ENCODE measurements at places on chromosomes 3 and 15.

GRCh38 chr3:16406166-16406565 lies 107.3 kb downstream of the RFTN1 start:
- no peak for DNase-seq

- DNase-seq, result peak; percentile 55
Observed at GRCh38 chr15:74464216-74464615, 3.3 kb upstream of the UBL7 start.

DNA sequence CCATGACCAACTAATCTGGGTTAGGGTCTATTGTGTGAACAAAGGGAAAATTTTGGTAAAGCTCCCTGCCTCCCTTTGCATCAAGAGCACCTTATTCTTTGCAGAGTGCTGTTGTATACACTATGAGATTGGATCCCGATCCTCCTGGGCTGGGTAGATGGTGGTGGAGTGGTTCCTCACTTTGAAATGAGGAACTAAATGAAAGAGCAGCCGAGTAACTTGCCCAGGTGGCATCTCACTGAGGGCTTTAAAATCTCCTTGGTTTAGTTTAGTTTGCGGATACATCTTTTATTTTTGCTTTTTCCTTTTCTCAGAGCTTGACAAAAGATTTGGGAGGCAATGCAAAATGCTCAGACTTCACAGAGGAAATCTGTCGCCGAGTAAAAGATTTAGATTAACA lies 19.4 kb downstream of the IDH3A start:
- peak; percentile 49 for DNase-seq

GRCh38 chr15:33311312-33311971 lies 675 bp downstream of the RYR3 start:
- DNase-seq, result peak; percentile 73

DNA sequence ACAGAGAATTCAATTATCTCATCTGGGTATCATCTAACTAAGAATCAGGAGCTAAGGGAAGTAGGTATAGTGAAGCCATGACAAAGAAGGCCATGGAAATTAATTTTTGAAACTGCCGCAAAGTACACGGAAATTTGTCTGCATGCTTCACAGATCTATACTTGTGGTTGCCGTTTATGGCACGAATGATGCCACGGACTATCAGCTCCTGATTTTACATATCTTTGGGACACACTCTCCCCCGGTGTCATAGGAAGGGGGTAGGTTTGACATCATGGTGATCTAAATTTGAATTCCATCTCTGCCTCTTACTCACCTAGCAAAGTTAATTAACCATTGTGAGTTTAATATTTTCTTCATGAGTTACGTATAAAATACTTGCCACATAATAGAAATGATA lies 14.0 kb downstream of the ARPP21 start:
- DNase-seq, result no peak

DNA sequence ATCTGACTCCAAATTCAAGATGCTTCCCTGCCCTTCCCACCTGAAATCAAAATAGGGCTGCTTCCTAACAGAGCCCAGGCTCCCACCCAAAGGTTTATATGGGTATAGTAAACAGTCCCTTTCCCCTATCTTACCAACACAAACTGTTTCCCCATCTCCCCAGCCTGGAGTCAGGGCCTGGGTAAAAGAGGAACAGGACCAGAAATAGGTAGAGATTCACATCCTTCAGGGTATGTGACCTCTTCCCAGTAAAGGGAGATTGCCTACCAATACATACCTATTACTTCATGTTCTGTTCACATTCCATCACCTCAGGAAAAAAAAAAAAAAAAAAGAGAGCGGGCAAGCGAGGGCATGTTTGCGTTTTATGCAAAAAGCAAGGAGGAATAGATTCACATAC lies 9.7 kb upstream of the SHF start:
- no peak for DNase-seq

DNA sequence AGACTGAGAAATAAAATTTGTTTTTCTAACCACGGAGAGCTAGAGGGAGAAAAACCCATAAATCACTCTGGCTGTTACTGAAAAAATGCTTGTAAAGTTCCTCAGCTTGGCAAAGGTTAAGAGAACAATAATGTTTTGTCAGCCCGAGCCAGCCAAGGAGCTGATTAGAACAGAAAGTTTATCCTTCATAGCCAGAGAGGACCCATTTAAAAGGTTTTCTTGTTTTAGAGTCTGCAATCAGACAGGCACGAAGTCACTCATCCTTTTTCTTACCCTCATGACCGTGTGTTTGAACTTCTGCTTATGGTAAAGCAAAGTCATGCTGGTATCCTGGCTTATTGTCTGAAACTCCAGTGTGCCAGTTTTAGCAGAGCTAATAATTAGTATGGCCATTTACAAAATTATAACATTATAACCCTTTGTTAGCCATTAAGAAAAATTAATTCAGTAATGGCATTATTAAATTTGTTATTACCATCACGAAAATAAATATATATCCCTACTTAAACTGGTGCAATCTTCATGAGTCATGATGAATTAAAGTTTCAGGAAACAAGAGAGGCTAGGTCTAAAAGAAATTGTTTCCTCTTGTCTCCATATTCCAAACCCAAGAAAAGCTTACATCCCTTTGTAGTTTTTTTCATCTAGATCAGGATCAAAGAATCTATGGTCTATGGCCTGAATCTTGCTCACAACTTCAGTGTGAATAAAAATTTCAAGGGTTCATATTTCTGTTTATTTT lies 13.5 kb upstream of the STXBP5L start:
- no peak for DNase-seq

- no peak for DNase-seq
Observed at GRCh38 chr15:27705056-27705455, 394.1 kb downstream of the OCA2 start.

DNA sequence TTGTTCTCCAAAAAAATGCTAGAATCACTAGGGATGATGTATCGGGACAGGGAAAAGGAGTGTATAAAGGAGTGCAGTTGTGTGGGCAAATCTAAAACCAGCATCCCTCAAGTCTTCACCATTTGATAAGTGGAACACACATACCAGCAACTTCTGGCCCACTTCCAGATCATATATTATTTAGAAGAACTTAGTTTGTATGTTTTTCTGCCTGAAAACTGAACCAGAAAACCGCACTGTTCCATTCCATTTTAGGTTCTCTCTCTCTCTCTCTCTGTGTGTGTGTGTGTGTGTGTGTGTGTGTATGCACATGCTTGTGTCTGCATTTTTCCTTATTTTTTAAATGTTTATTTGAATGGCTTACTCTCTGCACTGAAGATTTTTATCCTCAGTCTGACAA lies 93.5 kb downstream of the SERPINI1 start:
- peak; percentile 50 for DNase-seq

- DNase-seq, result peak; percentile 93
Observed at GRCh38 chr3:172550347-172550943, 27.2 kb upstream of the TNFSF10 start.

DNA sequence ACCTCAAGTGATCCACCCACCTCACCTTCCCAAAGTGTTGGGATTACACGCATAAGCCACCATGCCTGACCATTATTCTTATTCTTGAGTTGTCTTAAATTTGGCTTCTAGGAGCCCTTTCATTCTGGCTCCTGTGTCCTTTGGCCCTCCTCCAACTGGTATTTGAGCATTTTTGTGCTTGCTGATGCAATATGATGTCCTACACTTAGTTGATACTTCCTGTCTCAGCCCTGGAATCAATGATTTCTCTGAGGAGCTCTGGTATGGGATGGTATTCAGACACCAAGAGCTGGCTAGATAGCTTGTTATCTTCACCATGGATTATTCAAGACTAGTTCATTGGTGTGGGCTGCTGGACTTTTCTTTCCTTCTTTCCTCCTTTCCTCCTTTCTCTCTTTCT lies 25.4 kb downstream of the ZNF621 start:
- no peak for DNase-seq

GRCh38 chr3:50453907-50454306 lies 49.5 kb downstream of the CACNA2D2 start:
- DNase-seq, result no peak

GRCh38 chr15:93801206-93801605 lies 430.2 kb upstream of the MCTP2 start:
- DNase-seq, result no peak

GRCh38 chr3:52025453-52025852 lies 29.8 kb upstream of the RPL29 start:
- DNase-seq, result no peak

DNA sequence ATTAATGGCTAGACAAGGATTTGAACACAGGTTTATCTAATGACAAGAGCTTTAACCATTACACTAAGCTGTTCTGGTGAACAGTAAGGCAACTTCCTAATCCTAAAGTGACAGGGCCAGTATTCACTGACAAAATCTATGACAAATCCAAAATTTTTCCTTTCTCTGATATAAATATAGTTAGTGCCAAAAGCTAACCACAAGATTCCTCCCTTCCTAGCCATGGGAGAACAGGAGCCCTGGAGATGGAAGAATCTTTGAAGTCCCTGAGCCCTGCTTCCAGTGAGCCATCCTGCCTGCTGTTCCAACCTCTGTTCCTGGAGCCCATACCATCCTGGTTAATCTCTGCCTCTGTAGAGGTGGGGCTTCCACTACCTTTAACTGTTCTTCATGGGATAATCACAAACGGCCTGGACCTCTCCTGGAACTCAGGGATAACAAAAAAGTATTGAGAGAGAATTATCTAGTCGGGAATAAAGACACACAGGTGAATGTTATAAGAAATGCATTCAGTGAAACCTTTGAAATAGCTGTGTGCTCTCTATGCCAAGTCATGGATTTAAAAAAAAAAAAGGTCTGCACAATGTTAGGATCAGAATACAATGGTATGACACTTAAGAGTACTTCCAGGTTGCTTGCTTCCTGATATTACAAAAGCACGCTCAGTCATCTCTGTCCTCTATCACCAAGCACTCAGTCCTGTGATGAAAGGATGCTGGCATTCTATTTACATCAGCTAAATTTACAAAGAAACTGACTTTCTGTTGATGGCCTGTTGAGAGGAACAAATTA lies 235.8 kb downstream of the SUCLG2 start:
- no peak for DNase-seq

GRCh38 chr15:70902107-70902506 lies 9.5 kb downstream of the LRRC49 start:
- DNase-seq, result peak; percentile 11

GRCh38 chr3:37709946-37710640 lies 151.6 kb upstream of the CTDSPL start:
- DNase-seq, result peak; percentile 65

GRCh38 chr3:86382556-86382955 lies 608.4 kb downstream of the VGLL3 start:
- DNase-seq, result no peak

DNA sequence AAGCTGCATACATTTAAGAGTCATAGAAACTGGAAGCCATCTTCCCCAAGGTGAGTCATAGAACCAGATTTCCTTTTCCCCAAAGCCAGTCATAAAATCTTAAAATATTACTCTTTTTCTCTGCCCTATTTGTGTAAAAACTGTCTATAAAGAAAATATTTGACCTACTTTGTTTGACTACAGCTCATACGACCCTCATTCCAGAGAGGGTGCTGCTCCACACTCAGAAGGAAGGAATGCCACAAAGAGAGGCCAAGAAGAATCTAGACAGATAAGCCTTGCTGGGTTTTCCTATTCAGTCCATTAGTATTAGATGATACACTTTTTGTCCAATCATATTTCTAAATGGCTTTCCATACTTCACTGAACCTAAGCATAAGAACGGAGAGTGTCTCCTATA lies 671.6 kb upstream of the SGO1 start:
- DNase-seq, result no peak

DNA sequence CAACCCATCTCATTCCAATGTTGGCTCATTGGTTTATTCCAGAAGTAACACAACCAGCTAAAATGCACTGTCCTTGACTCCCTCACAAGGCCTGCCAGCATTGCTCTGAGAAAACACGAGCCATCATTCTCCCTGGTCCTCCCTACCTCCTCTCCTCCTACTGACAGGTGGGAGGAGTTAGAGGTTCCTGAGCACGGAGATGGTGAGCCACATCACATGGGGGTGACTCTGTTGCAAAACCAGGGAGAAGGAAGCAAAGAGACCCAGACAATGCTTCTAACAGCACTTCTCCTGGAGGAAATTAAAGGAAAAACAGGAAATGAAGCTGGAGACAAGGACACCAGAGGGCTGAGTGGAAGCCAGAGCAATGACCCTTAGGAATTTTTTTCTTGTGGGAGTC lies 667.4 kb downstream of the NTRK3 start:
- DNase-seq, result no peak

GRCh38 chr15:92801774-92802464 lies 98.2 kb upstream of the CHD2 start:
- DNase-seq, result peak; percentile 56

DNA sequence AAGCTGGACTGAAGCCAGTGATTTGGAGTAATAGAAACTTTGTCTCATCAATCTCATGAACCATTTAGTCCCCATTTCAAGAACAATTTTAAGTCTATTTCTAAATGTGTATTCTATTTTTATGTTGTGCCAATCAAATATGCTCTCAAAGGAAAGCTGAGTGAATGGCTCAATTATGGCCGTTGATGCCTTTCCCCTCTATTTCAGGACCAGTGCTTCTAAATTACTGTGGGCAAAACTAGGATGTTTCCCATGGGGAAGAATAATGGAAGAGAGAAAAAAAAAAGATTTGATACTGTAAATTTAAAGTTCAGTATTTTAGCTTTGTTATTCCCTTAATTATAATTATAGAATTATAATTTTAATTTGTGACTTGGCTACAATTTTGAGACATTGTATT lies 110.1 kb downstream of the CADM2 start:
- no peak for DNase-seq

GRCh38 chr15:37743826-37744225 lies 190.6 kb upstream of the TMCO5A start:
- no peak for DNase-seq

DNA sequence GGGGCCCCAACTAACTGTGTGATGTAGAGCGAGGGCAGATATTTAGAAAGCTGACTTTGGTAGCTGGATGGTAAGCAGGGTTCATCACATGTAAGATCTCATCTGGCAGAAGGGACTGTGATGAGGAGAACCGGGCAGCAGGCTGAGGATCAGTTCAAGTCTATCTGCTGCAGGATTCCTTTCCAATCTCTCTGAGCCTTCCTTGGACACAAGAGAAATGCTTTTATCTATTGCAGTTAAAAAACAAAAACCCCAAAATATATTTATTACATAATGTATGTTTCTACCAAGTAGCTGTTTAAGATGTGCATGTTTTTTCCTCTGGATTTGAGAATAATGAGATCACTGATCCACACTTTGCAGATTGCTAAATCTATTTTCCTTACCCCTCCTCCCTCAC lies 411.5 kb downstream of the RAP2B start:
- no peak for DNase-seq

- no peak for DNase-seq
Observed at GRCh38 chr3:32540899-32541298, 29.8 kb downstream of the DYNC1LI1 start.

All from hematopoietic multipotent progenitor cell treated with erythropoietin and hydrocortisone succinate and interleukin-3 and kit ligand, for 4 days (in vitro differentiated cells).